HS-27A (cell line): ENCODE measurements at places on chromosomes 6 and 20.

DNA sequence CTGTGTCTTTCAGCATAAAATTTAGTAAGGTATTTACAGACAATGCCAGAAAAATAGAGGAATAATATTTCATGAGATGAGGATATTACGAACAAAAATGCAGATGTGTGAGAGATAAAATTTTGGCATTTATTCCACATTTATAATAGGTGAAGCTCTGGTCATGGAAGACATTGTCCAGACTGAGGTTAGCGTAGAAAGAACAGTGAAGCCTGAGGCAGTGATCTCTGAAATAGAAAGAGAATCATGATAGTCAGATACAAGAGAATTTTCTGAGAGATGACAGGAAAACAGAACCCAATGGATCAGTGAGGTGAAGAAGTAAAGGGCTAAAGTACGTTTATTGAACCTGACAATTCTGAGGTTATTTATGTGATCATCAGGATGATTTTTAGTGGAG lies 1155.9 kb upstream of the GJE1 start:
- no peak for DNase-seq

- no peak for DNase-seq
Measured at GRCh38 chr6:8069631-8070284, 5.6 kb upstream of the BLOC1S5 start.

DNA sequence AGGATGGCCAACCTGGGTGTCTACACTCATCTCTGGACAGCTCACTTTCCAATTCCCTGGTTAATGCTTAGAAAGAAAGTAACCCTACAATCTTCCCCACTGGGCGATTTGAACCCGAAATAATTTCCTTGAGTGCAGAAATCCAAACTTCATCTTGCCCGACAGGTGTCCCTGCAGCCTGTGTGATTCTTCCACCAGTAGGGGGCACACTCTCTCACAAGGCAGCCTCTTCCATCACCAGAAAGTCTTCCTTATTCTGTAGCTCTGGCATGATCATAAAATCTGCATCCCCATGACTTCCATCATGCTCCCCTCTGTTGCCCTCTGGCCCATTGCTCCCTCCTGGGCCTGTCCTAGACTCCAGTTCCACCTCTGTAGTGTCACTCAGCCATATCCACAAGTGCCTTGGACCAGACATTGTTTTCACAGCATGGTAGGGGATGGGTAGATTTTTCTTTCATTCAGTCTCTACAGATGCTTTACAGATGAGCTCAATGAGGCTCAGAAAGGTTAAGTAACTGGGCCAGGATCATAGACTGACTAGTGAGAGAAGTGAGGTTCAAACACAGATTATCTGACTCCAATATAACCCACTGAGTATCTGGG lies 170.4 kb upstream of the SPTLC3 start:
- no peak for DNase-seq

DNA sequence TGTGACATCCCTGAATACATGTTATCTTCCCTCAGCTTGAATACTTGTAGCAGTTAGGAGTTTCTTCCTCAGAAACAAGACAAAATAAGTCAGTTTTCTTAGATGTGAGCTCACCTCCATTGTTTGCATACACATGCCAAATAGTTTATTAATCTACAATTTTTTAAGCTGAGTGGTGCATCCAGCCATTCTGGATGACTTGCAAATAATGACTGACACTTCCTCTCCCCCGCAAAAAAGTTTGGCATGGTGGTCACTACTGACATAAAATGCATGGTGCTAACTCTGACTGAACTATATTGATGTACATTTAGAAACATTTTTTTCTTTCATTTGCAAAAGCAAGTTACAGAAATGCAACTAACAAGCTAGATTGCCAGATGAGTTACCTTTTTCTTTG lies 55.5 kb downstream of the CYB5R4 start:
- DNase-seq = no peak

DNA sequence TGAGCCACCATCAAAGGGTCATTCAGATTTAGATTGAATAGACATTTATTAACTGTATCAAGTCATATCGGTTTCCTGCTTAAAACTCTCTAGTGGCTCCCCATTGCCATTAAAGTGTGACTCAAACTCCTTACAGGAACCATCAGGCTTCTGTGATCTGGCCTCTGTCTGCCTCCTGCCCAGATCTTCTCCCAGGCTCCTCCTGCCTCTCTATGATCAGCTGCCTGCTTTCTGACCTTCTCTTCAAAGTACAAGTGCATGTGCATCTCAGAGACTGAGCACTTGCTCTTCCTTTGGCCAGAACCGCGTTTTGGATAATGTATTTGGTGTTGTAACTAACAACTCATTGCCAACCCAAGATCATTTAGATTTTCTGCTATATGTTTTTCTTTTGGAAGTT lies 52.7 kb downstream of the IL20RA start:
- DNase-seq = no peak

- no peak for DNase-seq
Measured at GRCh38 chr6:90304308-90304707, 7.7 kb upstream of the BACH2 start.

DNA sequence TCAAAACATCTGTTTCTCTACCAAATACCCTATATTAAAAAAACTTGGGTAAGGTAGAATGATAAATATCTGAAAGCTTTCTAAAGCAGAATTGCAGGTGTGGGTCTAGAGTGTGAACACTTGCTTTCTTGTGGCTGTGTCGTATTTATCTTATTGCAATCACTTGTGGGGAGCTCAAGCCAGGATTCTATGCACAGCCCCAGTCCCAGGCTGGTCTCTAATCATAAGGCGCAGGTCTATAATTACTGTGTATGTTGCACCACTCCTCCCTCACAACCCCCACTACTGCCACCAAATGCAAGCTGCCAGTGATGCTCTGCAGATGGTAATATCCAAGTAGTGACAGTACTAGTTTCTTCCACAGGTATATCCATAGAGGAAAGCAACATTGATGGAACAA lies 2.2 kb upstream of the E2F3 start:
- DNase-seq = no peak

DNA sequence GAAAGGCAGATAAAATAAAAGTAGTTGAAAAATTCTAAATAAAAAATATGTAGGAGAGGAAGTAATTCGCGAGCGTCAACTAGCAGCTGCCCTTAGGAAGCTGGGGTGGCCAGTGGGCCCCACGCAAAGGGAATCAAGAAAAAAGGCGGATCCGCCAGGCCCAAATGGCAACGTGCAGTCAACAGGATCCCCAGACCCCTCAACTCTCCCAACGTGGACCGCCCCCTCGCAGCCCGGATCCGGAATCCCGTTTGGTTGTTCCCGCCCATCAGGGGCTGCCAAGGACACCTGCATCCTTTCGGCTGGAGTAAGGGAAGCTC lies 296 bp downstream of the DZANK1 start:
- DNase-seq = no peak

- DNase-seq = no peak
Measured at GRCh38 chr6:46407776-46408530, 83.3 kb downstream of the RCAN2 start.

DNA sequence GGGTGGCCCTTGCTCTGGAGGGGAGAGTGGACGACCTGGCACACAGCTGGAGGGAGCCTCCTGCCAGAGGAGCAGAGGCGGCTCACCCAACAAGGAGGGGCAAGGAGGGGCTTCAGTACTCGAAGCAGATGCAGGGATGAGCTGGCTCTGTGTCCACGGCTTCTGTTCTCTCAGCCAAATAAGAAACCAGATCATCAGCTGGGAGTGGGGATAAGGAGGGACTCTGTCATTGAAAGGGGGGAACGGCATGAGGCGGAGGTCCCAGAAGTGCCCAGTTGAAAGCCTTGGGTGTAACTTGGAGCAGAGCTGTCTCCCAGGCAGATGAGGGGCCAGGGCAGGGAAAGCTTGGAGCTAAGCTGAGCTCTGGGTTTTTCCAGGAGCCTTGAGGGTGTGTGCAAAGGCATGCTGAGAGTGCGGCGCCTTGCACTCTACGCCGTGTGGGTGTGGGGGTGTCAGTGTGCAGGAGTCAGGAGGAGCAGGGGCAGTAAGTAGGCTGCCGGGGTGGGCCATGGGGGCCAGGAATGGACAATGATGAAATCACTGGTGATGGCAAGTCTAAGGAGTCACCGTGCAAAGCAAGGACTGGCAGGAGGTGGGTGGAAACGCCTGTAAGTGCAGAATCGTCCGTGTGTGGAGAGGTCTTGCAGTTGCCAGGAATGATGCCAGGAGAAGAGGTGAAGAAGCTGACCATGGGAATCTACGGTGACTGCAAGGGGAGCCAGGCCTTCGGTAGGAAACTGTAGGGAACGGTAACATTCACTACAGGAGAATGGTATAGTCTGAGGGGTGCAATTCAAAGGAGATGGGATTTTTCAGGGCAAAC lies 85.4 kb upstream of the FOXQ1 start:
- DNase-seq = no peak

GRCh38 chr6:15827496-15828255 lies 164.8 kb upstream of the DTNBP1 start:
- no peak for DNase-seq

- DNase-seq = no peak
Measured at GRCh38 chr20:31914170-31914569, 37.7 kb downstream of the PDRG1 start.

DNA sequence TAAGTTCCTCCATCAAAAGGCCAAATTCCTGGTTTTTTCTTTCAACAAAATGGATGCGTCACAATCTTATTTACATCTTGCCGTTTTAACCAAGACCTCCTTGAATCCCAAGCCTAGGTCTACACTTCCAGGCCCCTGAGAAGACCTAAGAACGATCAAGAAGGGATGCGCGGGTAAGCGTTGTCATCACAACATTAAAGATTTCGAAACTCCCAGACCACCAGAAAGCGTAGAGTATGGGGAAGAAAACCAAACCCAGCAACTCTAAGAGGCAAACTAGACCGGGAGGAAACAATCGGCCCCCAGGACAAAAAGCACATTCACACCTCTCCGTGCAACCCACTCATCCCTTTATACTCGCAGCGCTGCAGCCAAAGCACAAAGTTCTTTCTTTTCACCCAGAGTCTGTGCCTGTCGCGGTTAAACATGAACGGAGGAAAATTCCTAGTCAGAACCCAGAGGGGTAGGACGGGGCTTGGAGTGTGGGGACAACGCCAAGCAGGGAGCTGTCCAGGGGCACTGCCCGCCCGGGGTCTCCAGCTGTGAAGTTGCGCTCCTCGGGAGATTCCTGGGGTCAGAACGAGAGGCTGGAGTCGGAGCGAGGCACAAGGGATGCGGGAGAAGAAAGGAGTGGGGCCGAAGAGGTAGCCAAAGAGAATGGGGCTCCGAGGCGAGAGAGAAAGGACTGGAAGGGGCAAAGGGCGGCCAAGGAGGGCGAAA lies 725 bp downstream of the OSER1 start:
- no peak for DNase-seq

DNA sequence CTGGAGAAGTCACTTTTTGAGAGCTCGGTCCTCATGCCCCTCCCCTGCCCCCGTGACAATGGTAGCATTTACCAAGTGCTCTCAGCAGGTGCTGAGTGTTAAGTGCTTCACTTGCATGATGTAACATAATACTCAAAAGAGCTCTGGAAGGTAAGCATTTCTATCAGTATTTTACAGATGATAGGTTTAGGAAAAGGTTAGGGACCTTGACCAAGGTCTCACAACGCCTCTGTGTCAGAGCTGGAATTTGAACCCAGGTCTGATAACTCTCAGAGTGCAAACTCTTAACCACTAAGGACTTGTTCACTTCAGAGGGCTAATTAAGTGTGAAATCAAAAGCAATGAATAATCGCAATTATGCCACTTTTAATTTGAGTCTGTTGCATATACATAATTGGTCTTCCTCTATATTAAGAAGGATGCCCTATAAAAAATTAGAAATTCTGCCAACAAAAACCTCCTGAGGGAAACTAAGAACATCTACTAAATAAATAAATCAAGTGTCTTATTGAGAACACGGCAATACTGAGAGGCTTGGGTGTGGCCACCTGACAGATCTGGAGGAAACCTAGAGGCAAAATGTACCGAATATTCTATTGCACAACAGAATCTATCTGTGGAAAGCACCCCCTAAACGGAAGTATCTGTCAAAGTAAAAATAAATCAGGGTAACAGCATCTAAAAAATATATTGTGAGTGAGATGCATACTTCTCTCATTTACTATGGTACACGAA lies 109.8 kb downstream of the BACH2 start:
- no peak for DNase-seq

DNA sequence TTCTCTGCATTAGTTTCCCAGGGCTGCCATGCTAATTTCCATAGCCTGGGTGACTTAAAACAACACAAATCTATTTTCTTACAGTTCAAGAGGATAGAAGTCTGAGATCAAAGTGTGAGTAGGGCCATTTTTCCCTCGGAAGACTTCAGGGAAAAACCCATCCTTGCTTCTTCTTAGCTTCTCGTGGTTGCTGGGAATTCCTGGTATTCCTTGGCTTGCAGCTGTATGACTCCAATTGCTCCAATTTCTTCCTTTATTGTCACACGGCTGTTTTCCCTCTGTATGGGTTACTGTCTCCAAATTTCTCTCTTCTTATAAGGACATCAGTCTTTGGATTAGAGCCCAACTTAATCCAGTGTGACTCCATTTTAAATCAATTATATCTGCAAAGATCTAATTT lies 128.4 kb upstream of the JAG1 start:
- no peak for DNase-seq

GRCh38 chr6:100753421-100753820 lies 127.7 kb downstream of the ASCC3 start:
- no peak for DNase-seq

DNA sequence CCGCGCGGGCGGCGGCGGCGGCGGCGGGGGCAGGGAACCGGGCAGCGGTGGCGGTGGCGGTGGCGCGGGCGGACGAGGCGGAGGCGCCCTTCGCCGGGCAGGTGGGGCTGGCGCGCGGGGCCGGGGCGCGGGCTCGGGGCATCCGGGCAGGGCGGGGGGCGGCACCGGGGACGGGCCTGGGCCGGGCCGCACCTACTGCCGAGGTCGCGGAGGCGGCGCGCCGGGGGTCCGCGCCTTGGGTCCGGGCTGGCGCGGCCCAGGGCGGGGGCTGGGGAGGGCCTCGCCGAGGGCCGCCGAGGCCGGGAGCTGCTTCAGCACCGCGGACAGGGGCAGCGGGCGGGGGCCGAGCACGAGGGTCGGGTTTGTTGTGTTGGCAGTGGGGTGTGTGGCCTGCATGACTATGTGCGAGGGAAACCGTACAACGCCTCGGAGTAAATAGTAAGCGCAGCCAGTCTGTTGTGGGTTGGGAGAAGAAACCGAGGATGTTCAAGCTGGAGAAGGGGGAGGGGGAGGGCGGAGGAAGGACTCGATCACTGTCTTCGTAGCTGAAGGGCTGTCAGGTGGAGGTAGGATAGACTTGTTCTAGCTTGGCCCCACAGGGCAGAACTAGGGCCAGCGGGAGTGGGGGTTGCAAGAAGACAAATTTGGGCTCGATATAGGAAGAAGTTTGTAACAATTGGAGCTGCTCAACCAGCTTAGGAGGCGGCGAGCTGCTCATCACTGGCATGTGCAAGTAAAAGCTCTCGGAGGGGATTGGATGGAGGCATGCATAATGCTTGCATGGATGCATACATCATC lies 593 bp downstream of the MMP24 start:
- no peak for DNase-seq

DNA sequence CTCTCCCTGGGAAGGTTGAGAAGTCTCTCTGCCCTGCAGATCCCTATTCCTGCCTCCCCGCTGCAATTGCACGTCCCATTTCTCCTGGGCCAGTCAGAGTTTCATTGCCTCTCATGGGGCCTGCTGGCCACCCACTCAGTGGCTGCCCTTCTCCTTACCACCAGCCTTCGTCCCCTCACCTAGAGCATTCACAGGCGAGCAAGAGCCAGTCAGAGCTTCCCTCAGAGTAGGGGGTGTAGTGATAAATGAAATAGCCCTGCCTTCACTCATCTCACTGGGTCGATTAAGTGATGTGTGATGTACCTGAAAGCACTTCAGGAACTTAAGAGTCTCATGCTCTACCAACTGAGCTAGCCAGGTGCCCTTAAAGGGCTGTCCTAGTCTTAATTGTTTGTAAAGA lies 52.0 kb upstream of the FANCE start:
- DNase-seq = no peak

GRCh38 chr6:44535967-44536366 lies 148.5 kb downstream of the CDC5L start:
- no peak for DNase-seq
